Cortex of kidney (tissue), 1 donor: ENCODE measurements at places on chromosomes 2 and 18.

DNA sequence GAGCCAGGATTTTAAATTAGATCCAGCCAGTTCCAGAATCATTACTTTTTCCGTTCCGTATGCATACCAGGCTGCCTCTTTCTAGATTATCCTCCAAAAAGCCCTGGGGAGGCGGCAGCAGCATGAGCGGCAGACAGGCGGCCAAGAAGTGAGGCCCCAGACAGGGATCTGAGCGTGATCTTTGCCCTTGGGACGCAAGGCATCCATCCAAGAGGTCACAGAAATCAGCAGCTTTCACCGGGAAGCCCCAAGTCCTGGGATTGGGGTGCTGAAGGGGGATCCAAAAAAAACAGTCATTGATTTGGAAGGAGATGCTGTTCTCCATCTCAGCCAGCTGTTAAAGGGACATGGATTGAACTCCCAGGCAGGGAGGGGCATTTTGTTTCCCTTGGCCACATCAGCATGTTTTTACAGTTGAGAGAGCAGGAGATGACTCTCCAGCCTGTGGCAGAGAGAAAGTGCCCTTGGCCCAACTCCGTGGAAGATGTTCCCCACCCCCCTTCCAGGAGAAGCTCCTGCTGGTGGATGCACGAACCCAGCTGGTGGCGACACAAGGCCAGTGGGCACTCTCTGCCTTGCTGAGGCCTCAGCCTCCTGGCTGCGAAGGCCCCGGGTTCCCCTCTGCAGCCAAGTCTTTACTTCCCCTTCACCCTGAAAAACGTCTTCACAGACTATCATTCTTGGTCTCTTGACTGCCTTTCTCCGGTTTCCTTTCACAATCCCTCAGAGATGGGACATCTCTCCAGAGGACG lies 265.6 kb downstream of the ANAPC1 start:
- no peak for DNase-seq

DNA sequence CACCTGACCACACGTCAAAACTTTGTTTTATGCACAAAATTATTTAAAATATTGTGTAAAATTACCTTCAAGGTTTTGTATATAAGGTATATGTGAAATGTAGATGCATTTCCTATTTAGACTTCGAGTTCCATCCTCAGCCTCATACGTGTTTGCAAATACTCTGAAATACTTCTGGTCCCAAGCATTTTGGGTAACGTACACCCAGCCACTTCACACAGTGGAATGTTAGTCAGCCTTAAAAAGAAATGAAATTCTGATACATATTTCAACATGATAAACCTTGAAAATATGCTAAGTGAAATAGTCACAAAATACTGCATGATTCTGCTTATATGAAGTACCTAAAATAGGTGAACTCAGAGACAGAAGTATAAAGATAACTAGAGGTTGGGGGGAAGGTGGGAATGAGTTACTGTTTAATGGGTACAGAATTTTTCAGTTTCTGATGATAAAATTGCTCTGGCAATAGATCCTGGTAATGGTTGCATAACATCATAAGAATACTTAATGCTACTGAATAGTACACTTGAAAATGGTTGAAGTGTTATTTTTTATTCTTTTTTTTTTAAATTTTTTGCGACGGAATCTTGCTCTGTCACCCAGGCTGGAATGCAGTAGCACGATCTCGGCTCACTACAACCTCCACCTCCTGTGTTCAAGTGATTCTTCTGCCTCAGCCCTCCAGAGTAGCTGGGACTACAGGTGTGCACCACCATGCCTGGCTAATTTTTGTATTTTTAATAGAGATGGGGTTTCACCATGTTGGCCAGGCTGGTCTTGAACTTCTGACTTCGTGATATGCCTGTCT lies 24.0 kb downstream of the NOP58 start:
- no peak for DNase-seq

DNA sequence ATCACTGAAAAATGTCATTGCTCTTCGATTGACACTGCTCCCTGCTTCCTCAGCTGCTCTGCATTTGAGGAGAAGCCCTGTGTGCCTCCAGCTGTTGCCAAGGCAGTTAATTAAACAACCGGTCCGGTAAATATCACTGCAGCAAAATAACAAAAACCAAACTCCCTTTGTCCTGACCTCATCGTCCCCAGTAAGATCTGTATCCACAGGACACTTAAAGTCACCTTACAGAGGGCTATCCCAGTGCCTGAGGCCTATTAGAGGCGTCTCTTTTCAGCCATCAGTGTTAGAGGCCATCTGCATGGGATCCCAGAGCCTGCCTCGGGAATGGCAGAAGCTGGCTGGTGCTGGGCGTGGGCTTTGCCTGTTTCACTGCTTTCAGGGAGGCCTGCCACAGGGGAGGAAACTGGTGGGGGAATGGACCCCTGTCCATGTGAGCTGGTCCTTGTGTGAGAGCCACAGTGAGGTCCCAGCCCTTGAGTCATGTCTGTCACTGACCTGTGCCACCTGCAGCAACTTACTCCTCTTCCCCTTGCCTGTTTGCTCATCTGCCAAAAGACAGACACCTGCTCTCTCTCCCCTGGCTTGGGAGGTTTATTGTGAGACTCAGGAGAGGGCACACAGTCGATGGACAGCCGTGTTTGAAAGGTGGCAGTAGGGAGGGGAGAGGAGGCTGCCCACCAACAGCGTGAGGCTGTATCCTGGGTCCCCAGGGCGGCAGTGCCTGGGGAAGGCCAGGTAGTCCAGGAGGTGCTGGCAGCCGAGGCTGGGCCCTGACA lies 117.7 kb upstream of the MCFD2 start:
- no peak for DNase-seq

DNA sequence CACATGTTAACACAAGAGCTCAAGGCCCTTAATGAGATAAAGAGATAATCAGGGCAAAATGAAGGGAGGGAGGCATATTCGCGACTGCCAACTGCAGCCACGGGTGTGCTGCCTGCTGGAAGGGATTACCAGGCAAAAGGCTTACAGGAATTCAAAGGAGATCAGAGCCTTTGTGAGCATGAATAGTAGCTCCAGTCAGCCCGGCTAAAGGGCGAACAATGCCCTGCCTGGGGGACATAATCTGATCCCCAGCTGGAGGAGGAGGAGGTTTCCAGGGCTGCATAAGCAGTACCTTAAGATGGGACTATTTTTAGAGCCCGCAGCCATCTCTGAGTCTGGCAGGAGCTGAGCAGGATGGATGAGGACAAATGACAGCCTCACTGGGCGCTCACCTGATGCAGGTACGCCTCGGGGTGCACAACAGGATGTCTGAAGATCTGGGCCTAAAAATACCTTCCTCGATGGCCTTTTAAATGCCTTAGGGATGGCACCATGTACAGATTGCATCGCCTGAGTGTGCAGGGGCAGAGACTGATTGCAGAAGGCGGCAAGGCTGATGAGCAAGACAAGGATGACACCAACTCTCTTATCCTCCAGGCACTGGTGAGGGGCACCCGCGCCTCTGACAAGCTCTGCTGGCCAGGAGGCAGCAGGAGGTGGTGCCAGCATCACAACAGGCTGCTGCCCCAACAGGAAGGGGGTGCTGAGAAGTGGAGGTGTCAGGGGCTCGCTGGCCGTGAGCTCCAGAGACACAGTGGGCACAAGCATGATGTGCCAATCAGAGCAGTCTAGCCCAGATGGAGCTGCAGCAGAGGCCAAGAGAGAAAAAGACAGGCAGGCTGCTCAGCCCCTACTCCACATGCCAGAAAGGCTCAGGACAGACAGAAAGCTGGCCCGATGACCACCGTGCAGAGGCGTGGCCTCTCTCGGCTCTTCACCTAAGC lies 111.4 kb downstream of the EIPR1 start:
- DNase-seq, result no peak

DNA sequence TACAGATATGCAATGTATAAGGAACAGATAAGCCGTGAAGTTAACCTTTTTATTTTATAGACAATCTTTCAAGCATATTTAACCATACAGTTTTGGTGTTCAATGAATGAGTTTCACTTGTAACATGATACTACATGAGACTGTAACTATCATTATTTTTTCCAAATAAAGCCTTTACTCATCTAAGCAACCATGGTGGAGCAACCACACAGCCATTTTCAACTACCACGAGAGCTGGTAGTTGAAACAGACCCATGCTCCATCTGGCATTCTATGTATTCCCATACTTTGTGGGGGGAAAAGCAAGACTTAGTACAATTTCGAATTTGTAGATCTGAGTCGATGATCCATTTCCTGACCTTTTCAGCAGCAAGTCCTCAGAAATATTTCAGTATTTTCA lies 159.3 kb upstream of the RND3 start:
- DNase-seq, result no peak

GRCh38 chr2:191362841-191363240 lies 117.6 kb downstream of the MYO1B start:
- no peak for DNase-seq

GRCh38 chr2:164015328-164016123 lies 279.7 kb upstream of the FIGN start:
- DNase-seq, result no peak

DNA sequence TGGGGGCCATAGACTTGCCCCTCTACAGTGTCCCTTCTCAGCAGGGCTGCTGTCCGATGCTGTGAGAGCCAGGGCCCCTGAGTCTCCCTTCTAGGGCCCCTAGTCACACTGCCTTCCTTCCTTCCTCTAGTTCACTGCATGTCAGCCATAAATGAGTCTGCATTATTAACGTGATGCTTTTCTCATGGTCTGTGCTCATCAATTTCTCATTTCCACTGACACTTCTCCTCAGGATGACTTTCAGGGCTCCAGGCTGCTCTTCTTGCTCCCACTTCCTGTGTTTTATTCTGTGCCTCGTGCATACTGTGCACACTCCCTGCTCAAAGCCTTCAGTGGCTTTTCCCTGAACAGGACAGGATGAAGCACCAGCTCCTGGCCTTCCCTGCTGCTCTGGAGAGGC lies 146.5 kb downstream of the FAM210A start:
- no peak for DNase-seq

DNA sequence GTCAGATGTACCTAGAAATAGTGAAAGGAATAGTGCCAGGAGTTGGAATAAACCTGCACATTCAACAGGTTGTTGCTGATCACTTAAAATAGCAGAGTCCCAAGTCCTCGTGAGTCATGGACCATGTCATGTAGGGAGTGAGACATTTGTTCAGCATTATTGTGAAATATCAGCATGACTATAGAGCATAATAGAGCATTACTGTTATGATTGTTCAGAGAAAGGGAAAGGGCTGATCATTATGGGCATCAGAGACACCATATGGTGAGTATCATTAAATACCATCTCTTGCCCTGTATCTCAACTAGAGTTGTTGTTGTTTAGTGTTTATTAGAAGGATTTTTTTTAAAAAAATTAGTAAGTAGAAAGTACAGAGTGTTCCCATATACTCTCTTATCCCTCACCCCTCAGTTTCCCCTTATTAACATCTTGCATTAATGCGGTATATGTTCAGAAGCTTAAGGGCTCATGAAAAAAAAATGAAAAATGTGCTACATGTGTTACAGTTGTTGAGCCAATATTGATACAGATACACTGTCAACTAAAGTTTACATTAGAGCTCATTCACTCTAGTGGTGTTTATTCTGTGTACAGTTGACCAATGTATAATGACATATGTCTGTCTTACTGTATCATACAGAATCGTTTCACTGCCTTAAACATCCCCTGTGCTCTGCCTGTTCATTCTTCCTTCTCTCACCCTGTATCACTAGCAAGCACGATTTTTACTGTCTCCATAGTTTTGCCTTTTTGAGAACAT lies 5.7 kb downstream of the ELAC1 start:
- no peak for DNase-seq

GRCh38 chr18:8424481-8424880 lies 184.8 kb upstream of the RAB12 start:
- no peak for DNase-seq

DNA sequence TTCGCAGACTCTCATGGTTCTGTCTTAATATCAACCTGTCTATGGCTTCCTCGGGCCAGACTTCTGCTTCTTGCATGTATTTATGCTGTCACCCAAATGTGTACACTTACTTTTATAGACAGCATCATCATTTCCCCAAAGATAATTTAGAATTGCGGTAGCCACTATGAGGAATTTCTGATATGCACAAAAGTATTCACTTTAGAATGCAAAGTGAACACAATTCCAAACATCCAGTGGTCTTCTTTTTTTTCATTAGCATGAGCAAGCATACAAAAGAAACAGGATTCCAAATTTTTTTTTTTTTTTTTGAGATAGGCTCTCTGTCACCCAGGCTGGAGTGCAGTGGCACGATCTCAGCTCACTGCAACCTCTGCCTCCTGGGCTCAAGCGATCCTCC lies 21.0 kb upstream of the MCFD2 start:
- DNase-seq, result no peak

- DNase-seq, result no peak
These were observed 39.1 kb downstream of the MRPS5 start for GRCh38 chr2:95082477-95082876.

DNA sequence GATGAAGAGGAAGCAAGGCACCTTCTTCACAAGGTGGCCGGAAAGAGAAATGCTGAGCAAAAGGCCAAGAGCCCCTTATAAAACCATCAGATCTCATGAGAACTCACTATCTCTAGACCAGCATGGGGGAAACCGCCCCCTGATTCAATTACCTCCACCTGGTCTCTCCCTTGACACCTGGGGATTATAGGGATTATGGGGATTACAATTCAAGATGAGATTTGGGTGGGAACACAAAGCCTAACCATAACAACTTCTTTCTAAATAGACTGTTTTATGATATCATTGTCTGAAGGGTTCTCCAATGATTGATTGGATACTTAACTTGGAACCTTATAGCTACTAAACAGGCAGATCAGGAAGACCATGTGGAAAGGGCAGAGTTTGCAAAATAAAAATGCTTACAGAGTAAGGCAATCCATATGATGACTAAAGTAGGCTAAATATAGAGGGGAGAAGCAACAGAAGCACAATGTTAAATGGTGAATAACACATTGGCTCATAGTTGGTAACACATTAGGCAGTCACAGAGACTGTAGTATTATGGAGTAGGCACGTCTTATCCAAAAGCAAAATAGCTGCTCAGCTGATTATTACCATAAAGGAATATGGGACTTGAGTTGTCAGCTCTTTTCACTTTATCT lies 179.0 kb downstream of the BARD1 start:
- no peak for DNase-seq

- no peak for DNase-seq
These were observed 19.7 kb downstream of the CLUL1 start for GRCh38 chr18:616380-616995.

- DNase-seq, result no peak
These were observed 10.8 kb downstream of the CHN1 start for GRCh38 chr2:174994381-174994780.

GRCh38 chr2:74755386-74755785 lies 78.5 kb upstream of the HK2 start:
- no peak for DNase-seq
